Pancreas (tissue), 10 donors: ENCODE measurements at places on chromosomes 16 and 17.

- DNase-seq: peak; percentile 36
These were observed 140.1 kb downstream of the CCDC182 start for GRCh38 chr17:57604771-57605674.

DNA sequence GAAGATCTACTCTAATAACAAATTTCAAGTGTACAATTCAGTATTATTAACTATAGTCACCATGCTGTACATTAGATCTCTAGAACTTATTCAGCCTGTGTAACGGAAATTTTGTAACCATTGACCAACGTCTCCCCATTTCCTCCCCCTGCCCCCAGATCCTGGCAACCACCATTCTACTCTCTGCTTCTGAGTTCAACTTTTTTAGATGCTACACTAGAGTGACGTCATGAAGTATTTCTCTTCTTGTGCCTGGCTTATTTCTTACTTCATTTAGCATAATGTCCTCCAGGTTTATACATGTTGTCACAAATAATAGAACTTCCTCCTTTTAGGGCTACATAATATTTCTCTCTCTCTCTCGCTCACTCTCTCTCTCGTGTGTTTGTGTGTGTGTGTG lies 157.5 kb downstream of the ANKFN1 start:
- DNase-seq: no peak

DNA sequence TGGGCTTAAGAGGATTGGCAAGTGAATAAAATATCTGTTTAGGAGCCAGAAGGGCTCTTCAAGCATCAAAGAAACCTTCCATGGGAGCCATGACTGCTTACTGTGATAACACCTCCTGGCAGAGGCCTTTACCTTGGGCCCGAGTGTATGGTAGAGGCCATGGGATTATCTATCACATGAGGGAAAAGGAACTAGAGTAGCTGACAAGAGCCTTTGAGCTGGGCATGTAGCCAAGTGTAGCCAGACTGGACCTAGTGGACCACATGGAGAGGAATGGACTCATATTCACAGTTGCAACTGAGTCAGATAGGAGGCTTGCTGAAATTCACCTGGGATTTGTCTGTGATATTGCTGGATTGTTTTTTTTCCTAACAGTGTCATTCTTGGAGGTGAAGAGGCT lies 276.0 kb upstream of the ZFHX3 start:
- DNase-seq: no peak

DNA sequence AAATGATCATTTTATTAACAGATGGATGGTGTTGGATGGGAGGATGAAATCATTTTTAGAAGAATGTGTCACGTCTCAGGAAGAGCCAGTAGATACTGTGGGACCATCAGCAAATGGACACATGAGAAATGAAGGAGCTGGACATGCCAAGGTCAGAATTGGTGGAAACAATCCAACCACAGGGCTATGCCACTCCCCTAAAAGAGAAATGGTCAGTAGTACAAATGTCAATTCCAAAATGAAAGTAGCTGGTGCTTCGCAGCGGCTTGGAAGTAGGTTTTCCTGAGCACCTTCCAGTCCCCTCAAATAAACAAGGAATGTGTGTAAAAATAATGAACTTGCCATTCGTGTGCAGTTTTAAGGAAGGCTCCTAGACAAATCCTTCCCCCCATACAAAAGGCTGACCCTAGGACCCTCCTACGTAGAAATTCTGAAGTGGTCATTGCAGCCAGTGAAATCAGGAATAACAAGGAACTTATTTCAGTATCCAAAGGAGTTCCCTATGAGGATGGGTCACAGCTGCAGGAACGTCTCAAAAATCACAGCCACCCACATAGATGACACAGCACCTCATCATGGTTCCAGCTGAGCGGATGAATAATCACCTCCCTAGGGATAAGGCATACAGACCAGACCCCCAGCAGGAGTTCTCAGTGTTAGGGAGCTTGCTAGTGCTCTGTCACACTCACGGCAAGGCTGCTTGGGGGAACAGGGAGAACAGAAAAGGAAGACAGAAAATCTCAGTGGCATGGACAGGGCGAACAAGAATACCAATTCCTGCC lies 239.2 kb downstream of the HS3ST3A1 start:
- DNase-seq: no peak

DNA sequence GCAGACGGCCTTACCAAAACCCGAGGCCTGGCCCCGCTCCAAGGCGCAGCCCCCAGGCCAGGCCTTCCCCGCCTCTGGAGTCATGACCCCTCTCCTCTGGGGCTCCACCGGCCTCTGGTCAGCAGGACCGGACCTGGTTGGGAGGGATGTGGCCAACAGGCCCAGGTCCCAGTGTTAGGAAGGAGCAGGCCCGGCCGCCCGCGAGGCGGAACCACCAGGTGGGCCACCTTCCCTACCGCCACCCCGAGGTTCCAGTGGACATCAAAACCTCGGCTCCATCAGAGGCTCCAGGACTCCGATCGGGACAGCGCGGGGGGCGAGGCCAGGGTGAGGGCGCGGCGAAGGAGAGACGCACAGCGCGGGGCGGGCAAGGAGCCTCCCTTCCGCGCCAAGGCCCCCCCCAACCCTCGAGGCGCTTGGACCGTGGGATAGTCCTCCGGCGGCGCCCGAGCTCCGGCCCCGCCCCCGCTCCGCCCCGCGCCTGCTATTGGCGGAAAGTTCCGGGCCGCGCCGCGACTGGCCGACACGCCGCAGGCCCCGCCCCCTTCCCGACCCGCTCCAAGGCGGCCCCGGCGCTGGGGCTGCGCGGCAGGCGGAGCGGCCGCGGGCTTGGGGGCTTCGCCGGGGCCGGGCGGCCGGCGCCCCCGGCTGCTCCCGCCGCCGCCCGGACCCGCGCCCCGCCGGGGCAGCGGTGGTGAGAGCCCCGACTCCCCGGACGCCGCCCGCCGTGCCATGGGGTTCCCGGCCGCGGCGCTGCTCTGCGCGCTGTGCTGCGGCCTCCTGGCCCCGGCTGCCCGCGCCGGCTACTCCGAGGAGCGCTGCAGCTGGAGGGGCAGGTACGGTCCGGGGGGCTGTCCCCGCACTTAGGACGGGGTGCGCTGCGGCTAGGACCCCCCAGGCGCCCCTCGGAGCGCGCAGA lies at the start of gene METRN:
Gene METRN (plus strand): TSS at position 561 of the 919 bp plus-strand sequence. CDS start 172 bp downstream, at position 733.
- DNase-seq: peak; percentile 87

- DNase-seq: no peak
These were observed 41.6 kb downstream of the HSBP1 start for GRCh38 chr16:83849421-83849820.

DNA sequence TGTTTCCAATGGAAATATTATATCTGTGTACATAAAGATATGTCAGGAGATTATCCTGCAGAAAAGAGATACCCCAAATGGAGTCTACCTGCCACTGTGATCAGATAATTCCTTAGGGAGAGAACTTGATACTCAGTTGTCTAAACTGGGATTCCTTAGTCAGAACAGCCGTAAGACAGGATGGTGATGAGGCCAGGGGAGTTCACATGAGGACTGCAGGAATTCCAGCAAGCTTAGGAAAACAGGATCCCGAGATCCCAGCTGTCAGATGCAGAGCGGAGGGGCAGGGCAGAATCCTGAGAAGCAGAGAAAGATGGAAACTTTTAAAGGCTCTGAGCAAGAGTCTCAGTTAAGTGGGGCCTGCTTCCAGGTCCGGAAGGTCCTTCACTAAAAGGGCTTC lies 4.7 kb downstream of the KRABD2 start:
- DNase-seq: no peak

DNA sequence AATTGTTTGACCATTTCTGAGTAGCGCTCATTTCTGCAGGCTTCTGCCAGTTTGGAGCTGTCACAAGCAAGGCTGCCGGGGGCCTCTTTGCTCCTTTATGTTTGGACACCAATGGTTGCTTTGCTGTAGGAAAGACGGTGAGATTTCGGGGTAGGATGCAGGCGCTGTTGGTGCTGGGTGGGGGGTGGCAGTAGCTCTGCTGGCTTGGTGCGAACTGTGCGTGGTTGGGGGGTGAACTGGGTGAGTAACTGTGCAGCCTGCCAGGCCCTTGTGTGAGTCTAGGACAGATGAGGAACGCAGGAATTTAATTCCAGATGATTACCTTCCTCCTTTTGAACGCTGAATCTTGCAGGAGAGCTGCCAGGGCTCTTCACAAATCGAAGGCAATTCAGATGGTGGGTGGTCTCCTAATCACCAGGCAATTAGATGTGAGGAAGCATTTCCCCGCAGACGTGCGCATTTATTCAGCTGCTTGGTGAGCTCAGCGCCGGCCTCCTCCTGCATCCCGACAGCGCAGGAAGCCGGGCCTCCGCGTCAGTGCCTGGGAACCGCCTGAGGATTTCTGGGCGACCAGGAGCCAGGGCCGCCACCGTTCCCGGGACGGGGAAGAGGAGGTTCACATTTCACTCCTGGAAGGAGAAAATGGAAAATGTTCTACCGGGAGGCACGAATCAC lies 154.4 kb downstream of the FOXL1 start:
- no peak for DNase-seq

DNA sequence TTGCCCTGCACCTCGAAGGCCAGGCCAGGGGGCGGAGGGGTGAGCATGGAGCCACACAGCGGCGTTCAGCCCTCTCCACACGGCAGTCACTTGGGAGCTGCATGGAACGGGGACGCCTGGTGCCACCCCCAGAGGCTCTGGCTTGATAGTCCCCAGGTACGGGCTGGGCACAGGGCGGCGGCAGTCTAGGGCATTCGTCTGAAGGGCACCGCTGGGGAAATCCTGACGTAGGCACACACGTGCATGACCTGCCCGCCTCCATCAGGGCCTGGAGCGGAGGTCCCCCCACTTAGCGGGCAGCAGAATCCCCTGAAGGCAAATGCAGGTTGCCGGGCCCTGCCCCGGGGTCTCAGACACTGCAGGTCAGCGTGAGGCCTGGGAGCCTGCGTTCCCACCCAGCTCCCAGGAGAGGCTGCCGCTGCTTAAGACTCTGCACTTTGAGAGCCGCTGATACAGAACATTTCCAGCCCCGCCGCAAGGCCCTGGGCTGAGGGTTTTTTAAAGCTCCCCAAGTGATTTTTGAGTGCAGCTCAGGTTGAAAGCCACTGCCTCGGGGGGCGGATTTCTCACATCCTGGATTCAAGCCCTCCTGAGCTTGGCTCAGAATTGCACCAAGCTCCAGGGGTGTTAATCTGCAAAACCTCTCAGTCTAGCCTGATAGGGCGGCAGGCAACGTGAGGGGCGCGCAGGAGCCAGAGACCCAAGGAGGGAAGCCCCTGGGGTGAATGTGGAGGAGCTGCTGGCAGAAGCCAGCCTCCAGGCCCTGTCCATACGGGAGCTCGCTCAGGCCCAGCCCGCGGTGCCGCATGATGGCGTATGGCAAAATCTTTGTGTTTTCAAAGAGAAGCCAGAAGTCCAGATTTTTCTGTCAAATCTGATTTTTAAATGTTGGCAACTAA lies 182.3 kb upstream of the GSE1 start:
- peak; percentile 36 for DNase-seq

DNA sequence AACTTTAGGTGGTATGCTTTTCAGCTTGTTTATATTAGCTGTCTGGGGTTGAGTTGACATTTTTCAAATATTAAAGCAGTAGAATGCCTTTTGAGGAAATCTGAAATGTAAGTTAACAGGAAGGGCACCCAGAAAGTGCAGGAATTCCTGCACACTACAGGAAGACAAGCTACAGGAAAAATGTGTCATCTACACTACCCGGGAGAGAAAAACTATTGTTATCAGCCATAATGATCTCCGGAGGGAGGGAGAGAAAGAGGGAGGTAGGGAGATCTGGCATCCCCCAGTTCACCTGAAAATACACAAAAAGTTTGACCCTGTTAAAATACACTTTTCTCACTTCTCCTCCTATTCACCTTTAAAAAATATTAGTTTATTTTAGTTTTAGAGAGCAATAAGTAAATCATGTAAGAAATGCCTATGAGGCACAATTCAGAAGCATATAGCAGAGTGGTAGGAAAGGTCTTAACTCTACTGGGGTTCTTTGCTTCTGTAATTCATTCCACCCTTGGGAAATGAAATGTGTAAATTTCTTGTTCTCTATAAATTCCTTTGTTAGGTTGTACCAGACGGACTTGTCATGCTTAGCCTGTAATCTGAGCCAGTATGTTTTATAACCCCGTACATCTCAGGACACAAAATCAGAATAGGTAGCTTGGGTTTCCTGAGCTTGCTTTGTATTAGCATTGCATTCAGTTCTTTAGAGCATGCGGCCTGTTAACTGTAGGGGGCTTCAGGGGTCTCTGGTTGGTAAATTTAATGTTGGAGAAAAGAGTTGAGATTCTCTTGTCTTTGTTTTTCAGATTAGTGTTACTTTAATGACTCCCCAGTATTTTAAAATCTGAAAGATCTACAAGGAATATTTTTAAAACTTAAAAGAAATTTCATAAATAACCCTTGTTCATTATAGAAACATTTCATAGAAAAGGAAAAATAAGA lies 3.3 kb downstream of the MAP2K6 start:
- no peak for DNase-seq

DNA sequence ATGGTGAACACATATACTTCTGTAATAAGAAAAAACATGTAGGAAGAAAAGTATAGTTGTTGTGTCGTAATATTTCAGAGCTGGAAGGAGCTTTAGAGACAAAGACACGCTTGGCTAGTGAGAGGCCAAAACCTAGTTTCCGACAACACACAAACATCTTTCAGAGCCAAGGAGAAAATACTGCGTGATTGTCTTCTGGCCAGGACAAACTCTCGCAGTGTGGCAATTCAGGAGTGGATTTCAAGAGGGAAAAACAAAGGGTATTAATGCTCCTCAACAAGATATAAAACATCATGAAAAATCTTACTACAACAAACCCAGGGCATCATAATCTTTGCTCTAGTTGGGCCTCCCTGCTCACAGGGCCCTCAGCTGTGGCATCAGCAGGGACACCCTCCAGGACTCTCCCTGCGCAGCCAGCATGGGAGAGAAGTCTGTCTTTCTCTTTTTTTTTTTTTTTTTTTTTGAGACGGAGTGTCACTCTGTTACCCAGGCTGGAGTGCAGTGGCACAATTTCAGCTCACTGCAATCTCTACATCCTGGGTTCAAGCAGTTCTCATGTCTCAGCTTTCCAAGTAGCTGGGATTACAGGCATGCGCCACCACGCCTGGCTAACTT lies 66.4 kb downstream of the CYB5B start:
- no peak for DNase-seq

- DNase-seq: no peak
These were observed 26.8 kb upstream of the PMFBP1 start for GRCh38 chr16:72198771-72199201.

DNA sequence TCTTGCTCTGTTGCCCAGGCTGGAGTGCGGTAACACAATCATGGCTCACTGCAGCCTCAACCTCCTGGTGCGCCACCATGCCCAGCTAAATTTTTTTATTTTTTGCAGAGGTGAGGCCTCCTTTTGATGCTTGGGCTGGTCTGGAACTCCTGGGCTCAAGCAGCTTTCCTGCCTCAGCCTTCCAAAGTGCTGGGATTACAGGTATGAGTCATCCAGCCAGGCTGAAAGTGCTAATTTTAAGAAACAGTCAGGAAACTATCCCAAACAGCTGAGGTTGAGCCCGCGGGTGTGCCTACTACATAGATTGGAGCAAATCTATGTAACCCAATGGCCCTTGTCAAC lies 738 bp upstream of the XPO6 start:
- DNase-seq: peak; percentile 18

- DNase-seq: no peak
These were observed 204.8 kb upstream of the CPHXL start for GRCh38 chr16:75931043-75931442.

GRCh38 chr17:2034157-2034556 lies 4.2 kb downstream of the DPH1 start:
- DNase-seq: no peak
